ENCODE measurements at places on chromosomes 5 and 9.

DNA sequence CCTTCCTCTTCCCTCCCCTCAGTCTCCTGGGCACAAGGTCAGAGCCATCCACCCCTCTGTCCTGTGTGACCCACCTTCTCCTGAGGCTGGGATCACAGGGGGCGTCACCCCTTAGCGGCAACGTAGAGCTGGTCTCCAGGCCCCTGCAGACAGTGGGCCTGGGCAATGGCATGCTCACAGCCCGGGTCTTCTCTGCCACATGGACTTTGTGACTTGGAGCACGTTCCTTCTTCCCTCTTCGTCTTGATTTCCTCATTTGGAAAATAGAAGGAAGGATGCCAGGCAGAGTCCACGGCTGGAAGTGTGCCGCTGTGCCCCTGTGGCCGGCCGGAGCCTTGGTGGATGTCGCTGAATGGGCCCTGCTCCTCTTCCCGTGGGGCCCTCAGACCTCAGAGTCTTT is 10.0 kb downstream of the RXRA start:
- DNase-seq: no peak

DNA sequence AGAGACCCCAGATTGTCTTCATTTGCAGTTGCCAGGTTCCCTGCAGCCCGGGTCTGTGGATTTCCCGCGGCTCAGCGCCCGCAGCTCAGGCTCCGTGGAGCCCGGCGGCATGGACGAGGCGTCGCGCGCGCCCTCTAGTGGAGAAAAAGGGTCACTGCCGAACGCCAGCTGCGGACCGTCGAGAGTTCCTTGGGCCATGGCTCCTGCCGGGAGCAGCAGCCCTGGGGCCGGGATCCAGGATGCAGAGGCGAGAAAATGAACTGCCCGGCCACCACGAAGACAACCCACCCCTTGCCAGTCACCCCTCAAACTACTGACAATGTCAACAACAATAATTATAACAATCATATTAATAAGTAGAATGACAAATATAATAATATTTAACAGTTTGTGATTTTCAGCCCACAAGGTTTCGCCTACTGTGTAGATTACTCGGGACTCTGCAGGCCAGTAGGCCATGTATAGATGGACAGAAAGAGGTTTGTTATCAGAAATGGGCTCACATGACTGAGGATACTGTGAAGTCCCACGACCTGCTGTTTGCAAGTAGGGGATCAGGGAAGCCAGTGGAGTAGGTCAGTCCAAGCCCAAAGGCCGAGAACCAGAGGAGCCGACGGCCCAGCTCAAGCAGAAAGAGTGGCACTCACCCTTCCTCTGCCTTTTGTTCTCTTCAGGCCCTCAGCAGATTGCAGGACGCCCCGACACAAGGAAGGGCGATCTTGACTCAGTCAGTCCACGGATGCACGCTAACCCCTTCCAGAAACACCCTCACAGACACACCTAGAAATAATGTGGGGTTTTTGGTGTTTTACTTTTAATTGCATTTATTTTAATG is 43.1 kb downstream of the BOD1 start:
- DNase-seq: peak; percentile 26

DNA sequence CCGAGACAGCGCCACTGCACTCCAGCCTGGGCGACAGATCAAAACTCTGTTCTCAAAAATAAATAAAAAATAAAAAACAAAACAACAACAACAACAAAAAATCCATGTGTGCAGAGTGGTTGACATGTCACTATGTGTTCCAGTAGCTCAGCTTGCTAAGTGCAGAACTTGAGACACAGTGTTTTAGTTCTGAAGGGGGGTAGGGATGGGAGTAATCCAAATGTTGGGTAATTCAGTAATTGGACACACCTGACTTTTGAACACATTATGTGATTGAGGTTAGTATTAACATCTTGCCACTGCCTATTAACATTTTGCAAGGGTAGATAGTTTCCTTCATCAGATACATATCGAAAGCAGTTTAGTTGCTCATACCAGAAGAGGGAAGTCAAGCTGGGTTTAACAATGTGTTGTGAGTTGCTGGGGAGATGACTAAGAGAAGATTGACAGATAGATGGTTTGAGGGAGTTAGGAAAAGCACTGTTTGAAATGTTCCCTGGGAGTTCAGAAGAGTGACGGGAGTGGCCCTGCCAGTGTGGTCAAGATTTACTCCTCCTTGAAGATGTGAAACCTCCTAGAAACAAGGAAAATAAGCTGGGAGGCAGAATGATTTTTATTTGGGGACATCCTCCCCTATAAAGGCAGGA is 928 bp downstream of the HACD4 start:
- DNase-seq: peak; percentile 4

GRCh38 chr9:34988218-34989002 is 1.1 kb upstream of the DNAJB5 start:
- DNase-seq: peak; percentile 65

DNA sequence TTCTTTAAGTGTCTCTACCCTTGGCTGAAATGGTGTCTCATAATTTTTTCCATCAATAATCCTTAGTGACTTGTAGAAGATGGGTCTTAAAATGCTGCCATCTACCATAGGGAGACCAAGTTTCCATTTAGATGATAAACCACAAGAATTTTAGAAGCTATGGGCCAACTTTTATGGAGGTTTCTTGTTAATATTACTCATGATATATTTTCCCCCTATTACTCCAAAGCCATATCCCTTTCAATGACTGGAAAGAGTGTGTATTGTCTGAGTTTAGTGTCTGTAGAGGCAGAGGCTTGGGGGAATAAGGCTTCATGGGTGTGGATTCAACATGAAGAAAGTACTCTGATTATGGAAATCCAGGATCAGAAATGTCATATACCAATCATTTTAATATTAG is 507.3 kb upstream of the TNC start:
- DNase-seq: no peak

DNA sequence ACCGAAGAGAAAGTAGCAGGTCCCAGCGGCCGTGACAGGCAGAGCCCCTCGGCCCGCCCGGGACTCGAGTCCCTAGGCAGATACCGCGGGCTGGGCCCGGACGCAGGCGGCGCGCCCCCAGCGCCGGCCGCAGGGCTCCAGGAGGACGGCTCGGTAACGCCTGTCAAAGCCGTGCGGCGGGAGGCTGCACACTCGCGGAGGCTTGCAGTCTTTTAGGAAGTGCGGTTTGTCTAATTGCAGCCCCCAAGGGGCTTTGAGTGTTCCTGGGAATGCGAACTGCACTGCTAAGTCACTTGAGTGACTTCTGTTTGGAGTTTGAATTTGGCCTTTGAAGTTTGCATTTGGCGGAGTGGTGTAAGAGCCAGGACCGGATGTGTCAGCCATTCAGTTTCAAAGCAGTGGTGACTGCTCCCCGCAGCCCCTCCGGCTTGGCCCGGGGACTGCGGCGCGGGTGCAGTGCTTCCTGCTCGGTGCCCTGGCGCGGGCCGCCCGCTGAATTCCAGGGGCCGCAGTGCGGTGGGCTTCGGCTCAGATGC is 1.3 kb downstream of the MAP3K1 start:
- peak; percentile 44 for DNase-seq

Measured in activated CD4-positive, alpha-beta T cell treated with anti-CD3 and anti-CD28 coated beads for 4 hours (primary cell).